ENCODE measurements at places on chromosomes 4 and X.

GRCh38 chrX:124358800-124359383 is 12.5 kb downstream of the SH2D1A start:
- peak; percentile 35 for DNase-seq

DNA sequence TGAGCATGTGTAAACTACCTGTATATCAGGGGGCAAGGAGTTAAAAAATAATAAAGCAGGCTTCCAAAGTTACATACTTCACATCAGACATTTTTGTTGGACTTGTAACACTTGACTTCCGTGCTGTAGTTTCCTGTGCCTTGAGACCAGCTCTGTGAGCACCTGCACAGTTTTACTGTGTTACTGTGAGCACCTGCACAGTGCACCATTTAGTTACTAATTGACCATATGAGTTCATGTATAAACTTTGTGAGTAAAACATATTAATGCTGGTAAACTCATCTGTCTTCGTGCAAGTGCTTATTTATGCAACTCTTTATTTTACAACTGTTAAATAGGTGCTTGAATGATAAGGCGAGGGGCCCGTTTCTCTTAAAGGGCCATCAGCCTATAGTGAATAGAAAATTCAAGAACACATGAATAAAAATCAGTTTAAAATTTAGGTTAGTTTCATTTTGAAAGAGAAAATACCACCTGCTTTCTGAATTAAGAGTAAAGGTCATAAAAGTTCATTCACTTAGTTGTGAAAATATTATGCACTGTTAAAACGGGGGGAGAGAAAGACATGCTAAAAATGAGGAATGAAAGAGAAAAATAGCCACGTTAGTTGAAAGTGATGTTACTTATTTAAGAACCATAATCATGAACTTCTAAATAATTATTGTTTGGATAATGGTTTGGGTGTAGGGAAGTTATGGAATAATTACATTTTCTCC is 42.4 kb downstream of the USP9X start:
- no peak for DNase-seq

- DNase-seq = no peak
Observed at GRCh38 chrX:51215266-51215665, 117.4 kb upstream of the NUDT10 start.

DNA sequence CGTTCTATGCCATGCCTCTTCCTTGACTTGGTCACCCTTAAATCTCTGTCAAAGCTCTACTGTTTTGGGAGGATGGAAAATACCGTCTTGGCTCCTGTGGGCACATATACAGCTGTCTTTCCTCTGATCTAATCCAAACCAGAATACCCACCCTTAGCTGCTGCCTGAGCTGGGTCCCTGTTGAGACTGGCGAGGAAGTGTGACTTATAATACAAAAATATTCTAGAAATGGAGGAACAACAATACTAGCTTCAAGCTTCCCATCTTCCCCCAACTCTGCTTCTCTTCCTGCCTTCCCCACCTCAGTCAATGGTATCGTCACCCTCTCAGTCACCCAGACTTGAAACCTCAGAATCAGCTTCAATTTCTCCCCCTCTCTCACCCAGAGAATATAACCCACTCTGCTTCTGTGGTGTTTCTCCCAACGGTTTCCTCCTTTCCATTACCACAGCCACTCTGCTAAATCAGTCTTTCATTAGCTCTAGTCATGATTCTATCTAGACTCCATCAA is 599 bp upstream of the IL2RG start:
- DNase-seq = peak; percentile 54

DNA sequence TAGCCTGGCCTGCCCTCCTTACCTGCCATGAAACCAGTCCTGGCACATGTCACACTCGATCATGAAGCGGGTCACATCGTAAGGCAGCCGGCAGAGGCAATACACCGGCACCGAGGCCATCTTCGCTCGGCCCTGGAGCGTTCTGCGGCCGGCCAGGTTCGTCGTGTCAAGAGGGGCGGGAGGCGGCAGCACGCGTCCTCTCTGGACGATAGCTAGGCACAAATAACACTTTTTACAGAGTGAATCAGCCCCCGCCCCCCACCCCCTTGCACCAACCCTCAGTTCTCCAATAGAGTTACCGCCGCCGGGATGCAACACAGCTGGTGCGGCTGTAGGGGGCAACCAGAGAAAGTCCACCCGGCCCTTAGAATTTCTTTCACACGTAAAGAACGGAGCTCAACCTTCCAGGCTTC is 1.7 kb downstream of the PHF8 start:
- peak; percentile 54 for DNase-seq

GRCh38 chr4:5118091-5118786 is 67.0 kb downstream of the STK32B start:
- DNase-seq = no peak

- DNase-seq = no peak
Observed at GRCh38 chrX:133570549-133570948, 155.3 kb upstream of the GPC4 start.
